ENCODE measurements at places on chromosomes 5 and 9. TPM values are rescaled to one million over a fixed set of nuclear protein-coding genes. Genes with fewer than 3 reads are reported as not detected.
A peak's percentile ranks its signal among the peaks of the same experiment; 100 is the strongest.

- peak; percentile 5 for DNase-seq
These were observed 9.3 kb upstream of the TRPC7 start for GRCh38 chr5:136374638-136375037.

DNA sequence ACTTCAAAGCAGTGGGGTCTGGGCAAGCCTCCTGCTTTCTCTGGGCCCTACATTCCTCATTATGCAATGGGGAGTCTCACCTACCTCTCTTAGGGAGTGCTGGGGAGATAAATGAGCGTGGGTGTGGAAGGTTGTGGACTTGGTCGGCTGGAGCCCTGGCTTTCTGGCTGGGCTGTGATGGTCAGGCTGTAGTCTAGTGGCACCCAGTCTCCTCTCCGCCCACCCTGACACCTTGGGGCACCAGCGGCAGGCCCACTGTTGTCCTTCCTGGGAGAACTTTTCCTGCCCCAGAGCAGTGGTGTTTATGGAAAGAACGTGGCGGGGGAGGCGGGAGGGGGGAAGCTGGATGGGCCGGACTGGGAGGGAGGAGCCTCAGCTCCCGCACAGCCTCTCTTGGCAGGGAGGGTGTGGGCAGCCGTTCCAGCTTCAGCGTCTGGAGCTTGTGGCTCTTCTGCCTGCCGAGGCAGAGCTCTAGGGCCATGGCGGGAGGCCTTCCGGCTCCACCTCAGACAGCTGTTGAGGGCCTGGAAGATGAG, 4.1 kb downstream of the PTGS1 start:
- no peak for DNase-seq

GRCh38 chr9:127463911-127464310, 12.6 kb downstream of the LRSAM1 start:
- no peak for DNase-seq

- DNase-seq, result no peak
These were observed 10.0 kb downstream of the LCP2 start for GRCh38 chr5:170287532-170287931.

- peak; percentile 63 for DNase-seq
These were observed 235.7 kb downstream of the CDK5RAP2 start for GRCh38 chr9:120344230-120344629.

DNA sequence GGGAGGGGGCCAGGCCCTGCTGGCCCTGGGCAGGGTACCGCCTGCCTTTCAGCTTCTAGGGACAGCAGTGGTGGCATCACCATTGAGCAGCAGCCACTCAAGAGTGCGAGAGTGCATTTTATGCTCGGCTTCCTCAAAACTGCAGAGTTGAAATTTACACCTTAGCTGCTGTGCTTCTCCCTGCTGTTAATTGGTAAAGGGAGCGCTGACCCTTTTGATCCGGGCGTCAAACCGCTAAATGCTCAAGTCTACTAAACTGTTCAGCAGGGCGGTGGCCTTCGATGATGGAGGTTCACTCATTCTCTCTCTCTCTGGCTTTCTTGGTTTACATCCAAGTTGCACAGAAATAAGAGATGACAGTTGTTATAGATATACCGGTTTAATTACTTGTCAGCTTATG, 368.6 kb upstream of the IRX2 start:
- no peak for DNase-seq

DNA sequence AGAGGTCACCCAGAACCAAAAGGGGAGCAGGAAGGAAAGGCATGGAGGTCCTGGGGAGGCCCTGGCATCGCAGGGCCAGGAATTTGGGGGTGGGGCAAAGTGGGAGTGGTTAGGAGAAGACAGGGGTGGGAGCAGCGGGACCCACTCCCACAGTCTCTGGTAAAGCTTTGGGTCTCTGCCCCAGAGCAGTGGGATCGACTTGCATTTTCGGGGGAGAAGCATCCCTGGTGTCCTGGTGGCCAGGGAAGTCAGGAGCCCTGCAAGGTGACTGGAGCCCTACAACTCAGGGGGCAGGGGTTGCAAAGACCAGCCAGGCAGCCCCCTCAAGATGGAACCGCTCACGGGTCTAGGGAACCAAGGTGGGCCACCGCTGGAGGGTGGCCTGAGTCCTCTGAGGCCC, 22.4 kb upstream of the GTF3C5 start:
- DNase-seq, result no peak

- no peak for DNase-seq
These were observed 254.2 kb upstream of the NR4A3 start for GRCh38 chr9:99567436-99567835.

GRCh38 chr5:93890657-93891056, 149.3 kb upstream of the POU5F2 start:
- no peak for DNase-seq

DNA sequence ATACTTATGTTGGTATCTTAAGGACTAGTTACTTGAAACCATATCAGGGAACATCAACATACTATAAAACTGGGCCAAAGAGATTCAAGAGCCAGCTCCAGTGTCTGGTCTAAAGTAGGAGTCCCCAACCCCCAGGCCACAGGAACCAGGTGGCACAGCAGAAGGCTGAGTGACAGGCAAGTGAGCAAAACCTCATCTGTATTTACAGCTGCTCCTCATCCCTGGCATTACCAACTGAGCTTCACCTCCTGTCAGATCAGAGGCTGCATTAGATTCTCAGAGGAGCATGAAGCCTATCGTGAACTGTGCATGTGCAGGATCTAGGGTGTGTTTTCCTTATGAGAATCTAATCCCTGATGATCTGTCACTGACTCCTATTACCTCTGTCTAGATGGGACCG, 581.6 kb upstream of the CDH9 start:
- no peak for DNase-seq

DNA sequence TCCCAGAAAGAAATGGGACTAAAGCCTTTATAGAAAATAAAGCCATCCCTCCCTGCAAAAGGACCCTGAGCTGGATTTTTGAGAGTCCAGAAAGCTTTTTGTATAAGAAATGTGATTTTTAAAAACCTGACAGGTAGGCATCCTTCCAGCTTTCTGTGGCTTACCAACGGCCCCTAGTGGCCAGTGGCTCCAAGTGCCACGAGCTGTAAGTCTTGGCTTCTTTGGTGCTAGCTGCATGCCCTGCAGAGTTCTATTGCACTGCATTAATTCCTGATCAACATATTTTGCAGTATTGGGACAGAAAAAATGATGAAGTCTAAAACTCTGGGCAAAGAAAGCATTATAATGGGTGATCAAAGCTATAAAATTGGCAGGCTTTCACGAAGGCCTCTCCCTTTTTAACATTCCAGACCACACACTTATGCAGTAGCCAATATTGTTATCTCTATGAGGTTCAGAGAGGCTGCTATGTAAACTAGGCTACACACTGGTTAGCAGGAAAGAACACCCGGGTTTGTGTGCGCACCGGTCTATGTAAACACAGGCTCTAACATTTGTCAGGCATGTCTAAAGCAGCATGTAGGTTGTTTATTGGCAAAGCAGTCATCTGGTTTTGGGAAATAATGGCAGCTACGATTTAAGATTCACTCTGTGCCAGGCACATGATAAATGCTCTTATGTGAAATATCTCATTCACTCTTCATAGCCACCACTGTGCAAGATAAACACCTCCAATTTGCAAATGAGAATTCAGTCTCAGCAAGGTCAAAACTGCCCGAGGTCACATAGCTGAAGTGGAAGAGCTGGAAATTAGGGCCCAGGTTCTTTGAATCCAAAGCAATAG, 55.2 kb downstream of the NMUR2 start:
- DNase-seq, result peak; percentile 19

- DNase-seq, result no peak
These were observed 2.1 kb downstream of the SCAI start for GRCh38 chr9:125141251-125141650.

- DNase-seq, result no peak
These were observed 255.2 kb downstream of the ARHGAP26 start for GRCh38 chr5:143025376-143025775.

- DNase-seq, result peak; percentile 59
These were observed 151.8 kb downstream of the HSPA4 start for GRCh38 chr5:133203317-133204305.

The CARTPT gene
- not detected for total RNA-seq

The ZNF367 gene
- total RNA-seq, result 22.4 TPM

The SLC27A6 gene
- not detected for total RNA-seq

The STK32A gene
- total RNA-seq, result not detected

The FOXD4 gene
- total RNA-seq, result not detected

The FOXD4L6 gene
- total RNA-seq, result not detected

The FOXI1 gene
- not detected for total RNA-seq

The ELOVL7 gene
- 11.3 TPM for total RNA-seq
